ENCODE measurements at places on chromosomes 1 and 21.

DNA sequence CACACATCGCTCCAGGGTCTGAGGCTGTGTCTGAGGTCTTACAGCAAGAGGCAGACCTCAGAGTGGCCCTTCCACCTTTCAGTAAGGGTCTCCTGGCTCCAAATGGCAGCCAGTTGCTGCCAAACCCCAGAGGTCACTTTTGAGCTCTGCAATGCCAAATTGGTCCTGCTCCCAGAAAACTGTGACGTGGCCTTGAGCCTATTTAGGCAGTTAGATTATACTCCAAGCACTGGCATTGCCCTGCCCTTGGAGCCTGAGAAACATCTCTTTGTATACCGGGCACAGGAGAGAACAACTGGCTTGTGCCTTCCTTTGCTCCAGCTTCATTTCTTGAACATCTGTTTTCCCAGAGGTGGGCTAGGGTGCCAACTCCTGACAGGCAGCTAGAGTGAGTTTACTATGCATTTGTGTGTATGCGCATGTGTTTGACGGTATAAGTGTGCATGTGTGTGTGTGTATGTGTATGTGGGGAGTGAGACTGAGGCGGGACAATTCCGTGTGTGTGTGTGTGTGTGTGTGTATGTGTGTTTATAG lies 134.5 kb downstream of the IER5 start:
- DNase-seq = peak; percentile 23

- no peak for DNase-seq
Observed at GRCh38 chr1:77051425-77051824, 167.8 kb downstream of the PIGK start.

- DNase-seq = no peak
Observed at GRCh38 chr1:240455228-240455821, 156.6 kb downstream of the GREM2 start.

- no peak for DNase-seq
Observed at GRCh38 chr21:43352568-43353281, 74.2 kb downstream of the SIK1 start.

- DNase-seq = no peak
Observed at GRCh38 chr1:15350551-15351200, 59.0 kb upstream of the EFHD2 start.

DNA sequence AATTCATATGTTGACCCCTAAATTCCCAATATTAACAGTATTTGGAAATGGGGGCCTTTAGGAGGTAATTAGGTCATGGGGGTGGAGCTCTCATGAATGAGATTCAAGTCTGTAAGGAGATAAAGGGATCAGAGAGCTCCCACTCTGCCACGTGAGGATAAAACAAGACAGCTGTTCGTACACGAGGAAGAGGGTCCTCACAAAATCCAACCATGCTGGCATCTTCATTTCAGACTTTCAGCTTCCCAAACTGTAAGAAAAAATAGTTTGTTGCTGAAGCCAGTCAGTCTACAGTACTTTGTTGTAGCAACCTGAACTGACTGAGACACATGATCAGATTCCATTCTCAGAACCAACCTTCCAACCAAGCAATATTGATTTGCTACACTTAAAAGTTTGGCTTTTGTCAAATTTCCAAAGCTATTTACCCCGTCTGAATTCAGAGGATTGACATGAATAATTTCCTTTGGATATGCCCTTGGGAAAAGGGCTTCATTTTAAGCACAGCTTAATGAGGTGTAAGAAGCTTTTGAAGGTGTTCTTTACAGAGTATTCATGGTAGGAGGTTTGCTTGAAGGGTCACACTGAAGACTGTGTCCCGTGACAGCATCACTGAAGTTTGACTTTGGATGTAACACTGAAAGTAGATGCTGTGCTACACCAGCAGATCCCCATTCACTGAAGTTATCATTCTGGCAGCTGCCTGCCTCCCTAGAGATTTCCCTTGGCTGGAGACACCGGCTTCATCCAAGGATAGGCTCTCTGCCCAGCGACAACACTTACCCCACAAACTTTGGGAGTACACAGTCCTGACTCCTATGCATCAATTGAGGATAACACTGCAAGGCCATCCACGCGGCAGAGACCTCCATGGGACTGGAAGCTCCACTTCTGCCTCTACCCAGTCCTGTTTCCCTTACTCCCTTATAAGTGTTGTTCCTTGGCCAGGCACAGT lies 4.9 kb upstream of the OMA1 start:
- no peak for DNase-seq

GRCh38 chr1:26378088-26378878 lies 5.7 kb upstream of the ZNF683 start:
- DNase-seq = peak; percentile 45
